ENCODE measurements at places on chromosomes 6 and 20. TPM values are rescaled to one million over a fixed set of nuclear protein-coding genes. Genes with fewer than 3 reads are reported as not detected.

DNA sequence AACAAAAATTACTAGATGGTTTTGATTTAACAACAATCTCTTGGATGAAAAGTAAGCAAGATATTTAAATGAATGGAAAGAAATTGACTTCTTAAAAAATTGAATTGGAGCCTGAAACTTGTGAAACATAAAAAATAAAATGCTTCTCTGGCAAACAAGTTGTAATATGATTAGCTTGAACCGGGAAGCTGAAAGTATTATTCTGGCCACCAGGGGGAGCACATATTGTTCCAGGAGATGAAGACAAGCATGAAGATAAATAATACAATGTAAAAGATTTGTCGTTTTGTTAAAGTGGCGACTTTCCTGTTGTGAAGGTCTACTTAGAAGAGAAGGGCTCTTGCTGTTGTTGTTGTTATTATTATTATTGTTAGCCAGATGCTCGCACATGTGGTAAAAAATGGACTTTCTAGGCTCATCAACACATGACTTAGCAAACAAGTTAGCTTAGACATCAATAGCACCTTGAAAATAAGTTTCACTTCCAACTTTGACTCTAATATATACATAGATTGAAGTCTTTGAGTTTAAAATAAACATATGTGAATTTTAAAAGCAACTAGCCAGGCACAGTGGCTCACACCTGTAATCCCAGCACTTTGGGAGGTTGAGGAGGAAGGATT lies 14.2 kb downstream of the PAX1 start:
- peak; percentile 55 for DNase-seq

- DNase-seq = no peak
Observed at GRCh38 chr6:137849181-137849980, 17.7 kb upstream of the TNFAIP3 start.

DNA sequence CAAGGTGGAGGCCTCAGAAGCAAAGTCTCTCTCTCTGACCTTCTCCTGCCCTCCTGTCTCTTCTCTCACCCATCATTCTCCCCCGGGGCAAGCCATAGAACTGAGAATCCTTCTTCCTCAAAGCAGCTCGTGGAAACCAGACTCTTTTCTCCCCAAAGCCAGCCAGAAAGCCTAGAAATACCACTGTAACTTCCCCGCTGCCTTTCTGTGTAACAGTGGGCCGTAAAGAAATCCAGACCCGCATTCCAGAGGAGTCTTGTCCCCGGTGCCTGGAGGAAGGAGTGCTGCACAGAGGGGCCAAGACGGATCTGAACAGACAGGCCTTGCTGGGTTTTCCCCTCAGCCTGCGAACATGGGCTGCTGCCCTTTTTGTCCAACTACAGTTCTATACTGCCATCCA lies 977 bp upstream of the SLC22A2 start:
- DNase-seq = peak; percentile 38

DNA sequence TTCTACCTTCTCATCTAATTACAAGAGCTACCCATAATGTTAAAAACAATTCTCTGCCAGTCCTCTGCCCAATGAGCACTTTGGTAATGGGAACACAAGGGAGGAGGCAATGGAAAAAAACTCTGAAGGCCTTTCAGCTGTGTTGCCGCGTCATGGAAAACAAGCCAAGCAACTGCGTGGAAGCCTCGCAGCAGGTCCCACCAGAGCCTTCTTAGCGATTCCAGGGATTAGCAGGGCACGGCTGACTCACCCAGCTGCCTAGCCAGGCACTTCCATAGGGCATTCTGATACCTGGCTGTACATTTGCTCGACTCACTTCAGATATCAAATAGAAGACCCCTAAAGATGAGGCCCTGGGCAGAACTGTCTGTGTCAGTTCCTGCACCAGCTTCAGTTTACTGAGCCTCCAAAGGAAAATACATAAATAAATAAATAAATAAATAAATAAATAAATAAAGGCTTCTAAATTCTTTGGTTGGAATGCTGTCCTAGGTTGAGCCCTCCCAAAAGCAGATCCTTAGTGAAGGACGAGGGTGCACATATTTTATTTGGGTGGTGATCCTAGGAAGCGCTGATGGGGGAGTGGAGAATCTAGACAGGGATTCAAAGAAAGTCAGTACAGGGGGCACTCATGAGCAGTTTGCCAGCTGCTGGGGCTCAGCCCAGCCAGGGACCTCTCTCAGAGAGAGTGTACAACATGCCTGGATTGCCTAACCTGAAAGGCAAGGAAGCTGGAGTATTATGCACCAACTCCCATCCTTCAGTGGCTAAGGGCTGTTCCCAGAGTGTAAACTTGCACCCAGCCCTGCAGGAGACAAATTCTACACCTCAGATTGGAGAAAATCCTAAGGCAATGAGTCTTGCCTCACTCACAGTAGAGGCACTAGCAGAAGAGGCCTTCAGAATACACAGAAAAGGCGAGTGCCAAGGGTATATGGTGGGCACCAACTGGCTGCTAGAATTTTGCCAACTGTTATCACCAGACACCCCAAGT lies 18.2 kb downstream of the SNAP25 start:
- no peak for DNase-seq

DNA sequence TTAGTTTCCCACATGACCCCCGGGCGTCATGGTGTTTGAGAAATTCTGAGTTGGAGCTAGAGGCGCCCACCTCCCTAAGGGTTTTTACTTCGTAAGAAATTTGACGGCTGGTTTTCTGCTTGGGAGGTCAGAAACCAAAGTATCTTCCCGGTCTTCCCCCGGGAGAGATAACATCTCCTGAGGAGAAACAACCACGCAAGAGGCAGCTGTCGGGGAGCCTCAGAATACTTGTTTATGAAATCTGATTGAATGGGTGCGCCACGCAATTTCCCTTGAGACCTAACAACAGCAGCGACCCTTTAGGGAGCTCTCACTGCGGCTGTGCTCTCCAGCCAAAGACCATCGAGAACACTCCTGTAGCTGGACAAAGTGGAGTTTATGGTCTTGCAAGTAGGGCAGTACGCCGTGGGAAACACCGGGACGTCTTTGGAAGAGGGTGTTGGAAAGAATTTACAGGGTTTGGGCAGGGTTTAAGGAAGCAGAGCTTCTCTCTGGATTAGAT lies 608 bp upstream of the EIF2S2 start:
- peak; percentile 43 for DNase-seq

DNA sequence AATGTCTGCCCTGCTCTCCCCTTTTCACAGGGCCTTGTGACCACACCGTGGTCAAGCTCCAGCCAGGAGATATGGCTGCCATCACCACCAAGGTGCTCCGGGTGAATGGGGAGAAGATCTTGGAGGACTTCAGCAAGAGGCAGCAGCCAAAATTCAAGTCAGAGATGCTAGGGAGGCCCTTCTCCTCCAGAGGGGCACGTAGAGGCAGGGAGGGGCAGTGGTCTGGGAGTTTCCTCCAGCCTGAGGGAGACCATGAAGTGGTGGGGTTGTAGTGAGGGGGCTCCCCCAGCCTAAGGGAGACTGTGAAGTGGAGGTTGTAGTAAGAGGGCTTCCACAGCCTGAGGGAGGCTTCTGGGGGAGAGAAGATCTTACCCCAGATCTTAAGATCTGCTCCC lies 4.0 kb downstream of the DXO start:
- DNase-seq = no peak

DNA sequence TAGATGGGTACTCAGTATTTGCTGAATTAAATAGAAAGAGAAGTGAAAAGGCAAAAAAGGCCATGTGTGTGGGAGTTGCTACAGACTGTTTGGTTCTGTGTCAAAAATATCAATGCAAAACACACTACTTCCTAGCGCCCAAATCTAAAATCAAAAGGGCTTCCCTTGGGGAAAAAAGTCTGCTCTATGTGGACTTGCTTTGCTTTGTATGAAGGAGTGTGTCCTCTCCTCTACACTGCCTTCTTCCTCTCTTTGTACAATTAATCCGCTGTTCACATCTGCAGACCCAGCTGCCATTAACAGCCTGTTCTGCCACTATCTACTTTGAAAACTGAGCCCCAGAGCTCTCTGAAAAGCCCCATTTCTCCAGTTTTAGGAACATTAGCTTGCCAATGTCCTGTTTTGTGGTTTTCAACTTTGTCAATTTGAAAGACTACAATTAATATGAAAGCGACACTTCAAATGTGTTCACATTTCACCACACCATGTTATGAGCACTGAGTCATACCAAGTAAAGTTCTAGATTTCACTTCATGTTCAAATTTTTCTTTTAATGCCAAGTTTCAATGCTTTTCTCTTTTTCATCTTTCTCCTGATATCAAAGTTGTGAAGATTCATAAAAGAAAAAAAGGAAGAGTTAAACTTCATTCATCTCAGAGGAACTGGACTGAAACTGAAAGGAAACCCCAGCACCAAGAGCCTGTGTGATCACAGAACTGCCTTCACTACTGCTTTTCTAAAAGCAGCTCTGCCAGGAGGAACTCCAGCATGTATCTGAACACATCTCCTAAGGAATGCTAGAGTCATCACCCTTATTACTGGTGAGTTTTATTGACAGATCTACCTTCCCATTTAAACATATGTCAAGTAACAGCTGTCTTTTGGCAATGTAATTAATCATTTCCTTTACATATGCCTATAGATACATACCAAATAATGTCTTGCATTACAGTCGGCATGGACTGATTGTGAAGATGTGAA lies 102.6 kb downstream of the KIF13A start:
- no peak for DNase-seq

DNA sequence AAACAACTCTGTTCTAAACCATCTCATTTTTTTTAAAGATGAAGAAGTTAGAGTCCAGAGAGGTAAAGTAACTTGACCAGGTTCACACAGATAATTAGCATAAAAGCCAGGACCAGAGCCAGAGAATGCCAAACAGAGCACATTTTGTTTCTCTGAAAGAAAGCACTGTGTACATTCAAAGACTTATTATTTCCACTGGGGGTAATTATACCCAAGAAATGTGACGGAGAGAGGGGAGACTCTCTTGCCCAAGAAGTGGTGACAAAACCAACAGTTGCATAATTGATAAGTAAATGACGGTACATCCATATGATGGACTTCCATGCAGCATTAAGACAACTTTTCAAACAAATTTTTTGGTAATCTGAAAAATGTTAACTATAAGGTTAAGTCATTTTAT lies 111.6 kb downstream of the RTN4IP1 start:
- DNase-seq = no peak

DNA sequence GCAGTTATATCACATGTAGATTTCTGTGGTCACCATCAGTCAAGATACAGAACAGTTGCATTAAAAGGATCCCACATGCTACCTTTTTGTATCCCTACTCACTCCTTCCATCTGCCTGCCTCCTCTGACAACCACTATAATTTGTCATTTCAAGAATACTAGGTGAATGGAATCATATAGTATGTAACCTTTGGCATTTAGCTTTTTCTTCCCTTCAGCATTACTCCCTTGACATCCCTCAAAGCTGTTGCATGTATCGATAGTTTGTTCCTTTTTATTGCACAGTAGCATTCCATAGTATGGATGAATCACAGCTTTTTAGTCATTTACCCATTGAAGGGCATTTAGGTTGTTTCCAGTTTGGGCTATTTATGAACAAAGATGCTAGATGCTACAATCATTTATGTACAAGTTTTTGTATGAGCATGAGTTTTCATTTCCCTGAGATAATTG lies 26.1 kb downstream of the NCOA7 start:
- no peak for DNase-seq

GRCh38 chr6:32622545-32623401 lies 14.4 kb upstream of the HLA-DQA1 start:
- peak; percentile 7 for DNase-seq

DNA sequence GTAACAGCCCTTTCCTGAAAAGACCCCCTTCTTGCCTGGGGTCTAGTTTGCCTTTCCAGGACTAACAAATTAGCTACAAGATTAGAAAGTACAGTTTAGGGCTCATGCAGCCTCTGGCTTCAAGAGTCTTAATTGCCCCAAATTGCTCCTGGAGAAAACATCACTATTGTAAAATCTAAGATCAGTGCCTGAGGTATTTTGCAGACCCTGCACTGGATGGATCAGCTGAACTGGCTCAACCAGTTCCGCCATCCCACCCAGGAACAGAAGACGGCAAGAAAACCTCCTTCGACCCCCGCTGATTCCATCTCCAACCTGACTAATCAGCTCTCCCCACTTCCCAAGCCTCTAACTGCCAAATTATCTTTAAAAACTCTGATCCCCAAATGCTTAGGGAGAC lies 236.5 kb upstream of the KCNG1 start:
- no peak for DNase-seq

DNA sequence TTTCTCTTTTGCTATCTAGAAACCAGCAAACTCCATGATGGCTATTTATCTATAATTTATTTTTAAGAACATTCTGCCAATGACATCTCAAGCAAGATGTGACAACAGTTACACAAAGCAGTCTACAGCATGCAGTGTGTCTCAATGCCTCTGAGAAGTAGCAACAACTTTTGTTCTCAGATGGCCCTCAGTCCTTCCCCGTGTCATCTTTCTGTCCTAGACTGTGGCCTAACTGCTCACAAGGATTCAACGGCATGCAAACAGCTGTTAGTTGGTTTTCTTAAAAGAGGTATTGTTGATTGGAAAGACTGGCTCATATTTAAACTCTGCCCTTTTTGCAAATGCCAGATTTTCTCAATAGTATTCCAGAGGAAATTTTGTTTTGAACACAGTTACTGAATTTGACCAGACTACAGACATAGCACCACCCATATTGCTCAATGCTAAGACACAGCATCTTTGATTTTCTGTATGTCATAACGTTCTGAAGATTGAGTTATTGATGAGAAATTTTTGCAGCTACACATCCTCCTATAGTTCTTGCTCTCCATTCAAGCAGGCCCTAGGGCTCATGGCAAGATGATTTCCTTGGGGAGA lies 26.1 kb upstream of the F13A1 start:
- no peak for DNase-seq

GRCh38 chr20:20691477-20692235 lies 20.8 kb downstream of the RALGAPA2 start:
- no peak for DNase-seq

- no peak for DNase-seq
Observed at GRCh38 chr6:154487367-154488247, 22.9 kb downstream of the CNKSR3 start.

The EPHA7 gene
- 10.2 TPM for total RNA-seq

The PRDM1 gene
- 2.4 TPM for total RNA-seq

The C6orf118 gene
- not detected for total RNA-seq

The MTFR2 gene
- 2.6 TPM for total RNA-seq

The CPXM1 gene
- total RNA-seq = 105 TPM

The TSBP1 gene
- not detected for total RNA-seq

The BCAS1 gene
- not detected for total RNA-seq

The SYNDIG1 gene
- total RNA-seq = 8.5 TPM

The ERVFRD-1 gene
- not detected for total RNA-seq

The CST2 gene
- total RNA-seq = not detected
